Globus pallidus (tissue), 1 donor: ENCODE measurements at places on chromosomes 1 and 21.

DNA sequence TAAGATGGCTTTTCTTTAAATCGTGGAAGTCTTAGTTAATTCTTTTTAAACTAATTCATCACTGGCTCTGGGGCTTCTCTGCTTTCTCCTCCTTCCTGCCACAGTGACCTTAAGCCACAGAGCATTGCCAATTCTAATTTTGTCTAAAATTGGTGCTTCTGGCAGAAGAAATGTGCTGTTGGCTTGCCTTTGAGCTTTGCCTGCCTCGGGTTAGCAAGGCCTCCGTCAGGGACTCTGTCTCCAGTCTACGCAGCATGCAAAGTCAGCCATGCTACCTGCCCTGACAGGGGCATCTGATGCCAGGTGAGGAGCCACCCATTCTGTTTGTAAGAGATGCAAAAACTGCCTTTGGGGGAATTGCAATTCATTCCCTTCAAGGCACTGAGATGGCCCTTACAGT lies 25.2 kb downstream of the CLDN14 start:
- DNase-seq, result no peak

DNA sequence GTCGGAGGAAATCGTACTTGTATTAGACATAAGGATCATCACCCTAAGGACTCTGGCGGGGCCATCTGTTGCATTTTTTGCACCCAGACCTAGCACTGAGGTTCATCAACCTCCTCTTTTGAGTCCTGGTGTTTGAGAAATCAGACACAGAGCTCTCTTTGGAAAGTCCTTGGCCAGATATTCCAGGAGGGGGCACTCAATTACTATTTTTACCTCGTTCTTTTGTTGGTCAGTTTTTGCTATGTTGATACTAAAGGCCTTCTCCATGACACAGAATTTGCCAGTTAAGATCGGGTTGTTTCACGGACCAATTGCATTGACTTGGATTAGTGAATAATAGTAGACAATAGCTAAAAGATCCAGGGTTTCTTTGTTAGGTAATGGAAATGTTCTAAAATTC lies 711.2 kb downstream of the KCNT2 start:
- DNase-seq, result no peak

- DNase-seq, result peak; percentile 43
These were observed 1.8 kb downstream of the OR10J1 start for GRCh38 chr1:159441360-159441759.

- peak; percentile 39 for DNase-seq
These were observed 7.1 kb downstream of the PTGFRN start for GRCh38 chr1:116916533-116917445.

DNA sequence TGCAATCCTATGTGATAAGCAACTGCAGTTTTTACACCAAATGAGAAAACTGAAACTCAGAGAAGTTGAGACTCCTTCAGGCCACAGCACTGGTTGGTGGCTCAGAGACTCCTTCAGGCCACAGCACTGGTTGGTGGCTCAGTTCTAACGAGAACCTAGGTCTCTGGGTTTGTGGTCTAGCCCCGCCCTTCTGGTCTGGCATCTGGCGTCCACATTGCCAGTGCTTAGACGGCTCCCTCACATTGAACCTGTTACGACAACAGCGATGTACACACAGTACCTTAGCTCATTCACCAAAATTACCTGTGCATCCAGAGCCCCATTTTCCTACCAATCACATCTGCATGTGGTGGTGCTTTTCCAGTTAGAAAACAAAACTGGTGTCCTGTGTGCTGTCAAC lies 66.1 kb downstream of the NID1 start:
- DNase-seq, result no peak

- no peak for DNase-seq
These were observed 948 bp downstream of the SEMA4A start for GRCh38 chr1:156154317-156154749.

- no peak for DNase-seq
These were observed 58.4 kb downstream of the SAMSN1 start for GRCh38 chr21:14487490-14488432.

GRCh38 chr1:226310245-226310540 lies 1.2 kb upstream of the LIN9 start:
- DNase-seq, result no peak

DNA sequence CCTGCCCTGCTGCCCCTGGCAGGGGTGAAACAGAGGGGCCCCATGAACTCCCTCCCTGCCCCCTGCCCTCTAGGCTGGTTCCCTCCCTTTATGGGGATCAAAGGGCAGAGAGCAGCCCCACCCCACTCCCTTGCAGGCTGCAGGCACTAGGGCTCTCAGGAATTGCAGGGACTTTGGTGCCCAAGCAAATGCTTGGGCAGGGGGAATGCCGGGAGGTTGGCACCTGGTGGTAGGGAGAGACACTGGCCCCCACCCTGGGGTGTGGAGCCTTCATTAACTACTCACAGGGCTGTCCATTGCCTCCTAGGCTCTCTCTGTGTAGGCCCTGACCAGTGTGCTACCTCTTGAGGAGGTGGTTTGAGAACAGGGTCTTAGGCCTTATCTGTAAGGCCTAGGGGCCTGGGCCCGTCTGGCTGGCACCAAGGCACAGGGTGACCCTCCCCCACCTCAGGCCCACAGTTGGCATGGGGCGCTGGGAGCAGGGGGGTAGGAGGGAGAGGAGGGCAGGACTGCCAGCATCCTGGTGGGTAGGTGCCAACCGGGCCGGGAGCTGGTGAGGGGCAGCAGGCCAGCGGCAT lies 4.7 kb downstream of the ZBTB7B start:
- no peak for DNase-seq

GRCh38 chr1:167631936-167632614 lies 2.0 kb downstream of the RCSD1 start:
- DNase-seq, result no peak

DNA sequence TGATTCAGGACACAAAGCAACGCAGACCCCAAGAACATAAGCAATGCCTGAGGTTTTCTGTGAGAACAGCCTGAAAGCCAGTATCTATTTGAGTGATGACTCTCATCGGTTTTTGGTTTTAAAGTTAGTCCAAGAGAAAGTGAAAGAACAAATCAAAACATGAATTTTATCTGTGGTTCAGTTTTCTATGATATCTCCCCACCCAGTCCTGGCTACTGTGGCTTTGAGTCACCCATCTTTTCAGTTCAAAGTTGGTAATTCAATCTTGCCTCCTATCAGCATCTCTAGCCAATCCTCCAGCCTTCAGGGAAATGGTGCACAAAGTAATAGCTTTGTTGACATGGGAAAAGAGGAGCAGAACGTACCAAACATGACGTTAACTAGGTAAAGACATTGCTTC lies 40.5 kb upstream of the KRTAP19-8 start:
- DNase-seq, result no peak

DNA sequence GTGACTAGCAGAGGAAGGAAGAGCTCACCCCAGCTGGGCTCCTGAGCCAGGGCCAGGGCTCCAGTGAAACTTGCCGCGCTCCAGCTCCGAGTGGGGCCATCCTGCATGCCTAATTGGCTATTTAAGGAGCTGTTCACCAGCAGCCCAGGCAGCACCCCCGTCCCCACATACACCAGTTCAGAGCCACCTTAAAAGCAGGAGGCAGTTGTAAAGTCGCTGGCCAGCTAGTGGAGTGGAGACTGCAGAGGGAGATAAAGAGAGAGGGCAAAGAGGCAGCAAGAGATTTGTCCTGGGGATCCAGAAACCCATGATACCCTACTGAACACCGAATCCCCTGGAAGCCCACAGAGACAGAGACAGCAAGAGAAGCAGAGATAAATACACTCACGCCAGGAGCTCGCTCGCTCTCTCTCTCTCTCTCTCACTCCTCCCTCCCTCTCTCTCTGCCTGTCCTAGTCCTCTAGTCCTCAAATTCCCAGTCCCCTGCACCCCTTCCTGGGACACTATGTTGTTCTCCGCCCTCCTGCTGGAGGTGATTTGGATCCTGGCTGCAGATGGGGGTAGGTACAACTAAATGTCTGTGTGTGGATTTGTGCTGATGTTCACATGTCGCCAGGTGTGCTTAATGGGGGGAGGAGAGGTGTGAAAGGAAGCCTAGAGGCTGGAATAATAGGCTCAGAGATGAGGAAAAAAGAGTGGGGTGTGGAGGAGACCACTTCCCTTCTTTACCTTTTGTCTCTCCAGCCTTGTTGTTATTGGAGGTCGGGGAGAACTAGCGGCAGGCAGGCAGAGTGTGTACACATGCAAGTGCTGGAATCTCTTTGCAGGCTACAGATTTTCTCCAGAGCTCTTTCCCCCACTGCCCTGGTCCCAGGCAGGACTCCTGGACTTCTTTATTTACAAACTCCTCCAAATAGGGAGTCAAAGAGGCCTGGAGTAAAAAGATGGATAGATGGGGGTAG lies at the start of gene CA14:
Gene CA14, plus strand, starts transcription at position 151 of the 962 bp plus-strand sequence. Its CDS starts 355 bp downstream, at position 506.
- DNase-seq, result peak; percentile 85
